Dermis microvascular lymphatic vessel endothelial cell (primary cell): ENCODE measurements at places on chromosomes 7 and 10. TPM values are rescaled to one million over a fixed set of nuclear protein-coding genes. Genes with fewer than 3 reads are reported as not detected.

The PMPCB gene
- 35.7 and 41.2 TPM in 2 replicates for total RNA-seq

- no peak for DNase-seq
Observed at GRCh38 chr10:75718991-75719390, 287.6 kb downstream of the LRMDA start.

The ABCC2 gene
- 0.39 and 0.51 TPM in 2 replicates for total RNA-seq

DNA sequence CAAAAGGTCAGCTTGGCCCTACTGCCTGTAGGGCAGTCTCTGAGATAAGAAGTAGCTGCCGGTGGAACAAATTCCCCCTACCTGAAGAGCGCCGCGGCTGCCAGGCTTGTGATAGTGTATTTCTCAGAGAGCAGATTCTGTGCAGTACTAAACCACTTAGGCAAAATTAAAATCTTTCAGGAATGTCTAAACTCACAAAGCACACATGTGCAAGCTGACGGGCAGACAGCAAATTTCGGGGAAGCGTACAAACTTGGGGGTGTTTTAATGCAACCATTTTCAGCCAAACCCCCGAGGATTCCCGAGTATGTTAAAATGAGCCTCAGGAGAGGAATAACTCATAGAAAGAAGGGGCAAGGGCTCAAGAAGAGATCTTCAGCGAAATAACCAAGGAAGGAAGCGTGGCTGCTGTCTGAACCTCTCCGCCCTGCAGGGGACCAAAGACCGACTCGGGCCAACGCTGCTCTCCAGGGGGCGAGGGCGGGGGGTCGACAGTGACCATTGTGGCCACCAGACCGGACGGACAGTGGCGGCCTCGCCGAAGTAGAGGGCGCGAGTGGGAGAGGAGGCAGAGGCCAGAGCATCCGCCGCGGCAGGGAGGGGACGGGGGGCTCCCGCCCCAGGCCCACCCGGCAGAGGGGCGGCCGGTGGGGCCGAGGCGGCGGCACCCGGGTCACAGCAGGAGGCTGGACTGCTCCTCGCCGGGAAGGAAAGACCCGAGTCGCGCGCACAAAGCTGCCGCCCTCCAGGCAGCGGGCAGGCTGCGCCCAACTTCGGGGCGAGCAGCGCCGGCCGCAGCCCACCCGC, 819 bp downstream of the HYCC1 start:
- DNase-seq, result peak; percentile 32

DNA sequence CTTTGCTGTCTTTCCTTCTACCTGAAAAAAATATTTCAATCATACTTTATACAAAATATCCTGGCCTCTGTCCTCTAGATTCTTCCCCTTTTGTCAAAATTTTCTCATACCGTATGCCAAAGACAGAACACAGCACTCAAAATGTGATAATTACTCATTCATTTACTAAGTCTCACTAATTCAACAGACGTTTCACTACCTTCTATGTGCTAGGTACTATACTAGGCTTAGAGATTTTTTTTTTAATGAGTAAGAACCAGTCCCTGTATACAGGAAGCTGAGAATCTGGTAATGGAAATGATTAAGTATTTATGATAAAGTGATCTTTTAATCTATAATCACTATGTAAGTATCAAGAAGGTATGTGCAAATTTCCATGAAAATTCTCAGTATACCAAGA, 128.0 kb downstream of the ELAPOR2 start:
- no peak for DNase-seq

The EVX1 gene
- total RNA-seq, result not detected in 2 replicates

The STAG3 gene
- total RNA-seq, result 0.13 and 0.38 TPM in 2 replicates

The SEMA3A gene
- total RNA-seq, result 35.0 and 105 TPM in 2 replicates

DNA sequence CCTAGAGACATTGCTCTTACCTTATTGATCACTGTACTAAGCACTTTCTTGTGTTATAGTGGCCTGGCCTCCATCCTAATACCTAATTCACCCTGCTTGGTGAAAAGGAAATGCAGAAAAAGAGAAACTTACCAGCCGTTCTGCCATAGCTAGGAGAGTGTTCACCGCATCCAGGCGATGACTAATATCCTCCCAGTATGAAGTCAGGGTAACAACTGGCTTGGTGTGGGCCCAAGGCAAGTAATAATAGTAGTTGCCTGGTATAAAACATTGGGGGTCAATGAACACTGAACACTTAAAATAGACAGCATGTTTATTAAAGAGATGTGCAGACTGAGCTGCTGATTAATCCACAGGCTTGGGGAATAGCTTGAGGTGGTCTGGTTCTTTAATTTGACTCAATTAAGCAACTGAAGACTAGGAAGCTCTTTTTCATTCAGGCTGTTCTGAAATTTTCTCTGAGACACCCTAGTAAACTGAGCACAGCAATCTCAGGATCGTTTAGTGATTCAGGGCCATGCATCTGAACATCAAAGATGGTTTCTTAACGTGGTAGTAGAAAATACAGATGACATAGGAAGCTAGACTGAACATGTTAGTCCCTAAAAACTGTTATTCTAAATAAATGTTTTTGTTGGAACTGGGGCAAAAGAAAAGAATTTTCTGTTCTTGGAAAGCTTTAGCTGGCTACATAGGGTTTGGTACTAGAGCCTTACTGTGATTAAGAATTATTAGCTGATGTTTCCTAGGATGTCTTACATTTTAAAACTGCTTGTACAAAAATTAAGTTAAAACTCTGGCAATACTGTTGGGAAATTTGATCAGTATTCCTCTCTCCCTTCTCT, 102.2 kb downstream of the MYOF start:
- no peak for DNase-seq

The CLDN4 gene
- total RNA-seq, result under 0.01 and 0.25 TPM in 2 replicates

The MEIG1 gene
- total RNA-seq, result not detected in 2 replicates

- no peak for DNase-seq
Observed at GRCh38 chr7:98105942-98106544, 619 bp upstream of the LMTK2 start.

The C7orf57 gene
- total RNA-seq, result under 0.01 TPM in 1 of 2 replicates, not detected in the other

DNA sequence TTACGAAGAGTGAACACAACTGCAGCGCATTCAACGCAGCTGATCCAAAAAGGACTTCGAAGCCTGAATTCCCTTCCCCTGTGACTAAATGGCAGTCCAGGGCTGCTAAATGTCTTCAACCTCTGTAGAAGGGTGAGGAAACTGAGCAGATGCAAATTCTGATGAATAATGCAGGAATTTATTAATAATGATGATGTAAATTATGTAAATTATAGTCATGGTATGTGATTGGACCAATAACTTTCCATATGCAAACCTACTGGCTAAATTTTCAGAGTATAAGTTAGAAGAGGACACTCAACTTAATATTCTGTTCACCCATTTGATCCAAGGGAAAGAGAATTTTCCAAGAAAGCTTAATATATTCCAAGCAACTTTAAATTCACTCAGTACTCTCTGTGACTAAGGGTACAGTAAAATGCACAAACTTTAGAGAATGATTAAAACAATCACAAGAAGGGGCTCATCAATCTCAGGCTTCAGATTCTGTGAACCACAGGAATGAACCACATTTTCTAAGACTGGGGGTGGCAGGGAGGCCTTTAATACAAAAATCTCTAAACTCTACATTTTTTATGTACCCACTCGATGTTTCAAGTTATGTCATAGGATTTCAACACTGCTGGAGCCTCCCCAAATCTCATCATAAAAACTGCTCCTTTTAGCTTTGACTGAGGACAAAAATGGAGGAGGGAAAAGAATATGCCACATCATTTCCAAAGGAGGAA, 3.5 kb downstream of the FGFR2 start:
- DNase-seq, result no peak

DNA sequence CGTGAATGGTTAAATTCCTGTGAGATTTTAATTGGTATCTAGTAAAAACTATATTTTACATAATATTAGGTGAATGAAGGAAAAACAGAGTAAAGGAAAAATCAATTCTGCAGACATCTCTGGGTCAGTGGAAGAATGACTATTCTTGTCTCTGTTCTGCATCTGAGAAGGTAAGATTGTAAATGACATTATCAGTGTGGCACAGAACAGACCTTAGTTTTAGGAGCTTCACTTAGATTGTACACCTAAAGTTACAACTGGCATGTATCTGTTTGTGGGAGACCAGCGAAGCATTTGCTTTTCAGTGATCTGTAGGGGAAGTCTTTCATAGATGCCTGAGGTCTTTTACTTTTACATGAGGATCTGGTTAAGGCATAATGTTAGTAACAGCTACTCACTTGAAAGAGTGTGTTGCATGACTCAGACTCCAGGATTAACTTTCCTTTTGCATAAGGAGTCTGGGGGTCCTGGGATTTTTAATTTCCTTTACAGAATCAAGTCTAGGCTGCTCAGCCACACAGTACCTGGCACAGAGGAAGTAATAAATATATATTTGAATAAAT, 56.2 kb downstream of the JMJD1C start:
- DNase-seq, result peak; percentile 21

DNA sequence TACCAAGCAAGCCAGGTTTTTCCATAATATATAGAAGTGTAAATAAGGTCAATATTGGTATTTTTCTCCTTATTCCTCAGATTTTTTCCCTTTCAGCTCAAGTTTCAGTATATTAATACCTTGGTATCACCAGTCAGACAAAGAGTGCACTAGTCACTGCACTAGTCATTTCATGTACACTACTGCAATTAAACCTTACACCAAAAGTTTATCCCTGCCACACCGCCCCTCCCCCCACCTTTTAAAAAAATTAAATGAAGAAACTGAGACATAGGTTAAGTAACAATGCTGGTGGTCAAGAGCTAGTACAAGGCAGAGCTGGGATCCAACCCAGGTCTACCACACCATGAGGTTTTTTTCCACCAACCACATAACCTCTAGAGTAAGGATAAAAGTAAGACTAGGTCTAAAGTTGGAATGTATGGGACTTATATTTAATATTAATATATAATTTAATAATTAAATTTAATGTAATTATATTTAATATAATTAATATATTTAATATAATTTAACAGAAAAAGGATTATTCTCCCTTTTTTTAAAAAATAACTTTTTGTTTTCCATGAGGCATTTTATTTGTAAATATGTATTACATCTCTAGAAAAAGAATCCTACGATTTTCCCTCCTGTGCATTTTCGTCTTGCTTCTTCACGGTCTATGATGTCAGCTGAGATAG, 68.5 kb downstream of the NT5C2 start:
- DNase-seq, result no peak

GRCh38 chr10:124892031-124892430, 49.9 kb upstream of the ZRANB1 start:
- DNase-seq, result no peak

DNA sequence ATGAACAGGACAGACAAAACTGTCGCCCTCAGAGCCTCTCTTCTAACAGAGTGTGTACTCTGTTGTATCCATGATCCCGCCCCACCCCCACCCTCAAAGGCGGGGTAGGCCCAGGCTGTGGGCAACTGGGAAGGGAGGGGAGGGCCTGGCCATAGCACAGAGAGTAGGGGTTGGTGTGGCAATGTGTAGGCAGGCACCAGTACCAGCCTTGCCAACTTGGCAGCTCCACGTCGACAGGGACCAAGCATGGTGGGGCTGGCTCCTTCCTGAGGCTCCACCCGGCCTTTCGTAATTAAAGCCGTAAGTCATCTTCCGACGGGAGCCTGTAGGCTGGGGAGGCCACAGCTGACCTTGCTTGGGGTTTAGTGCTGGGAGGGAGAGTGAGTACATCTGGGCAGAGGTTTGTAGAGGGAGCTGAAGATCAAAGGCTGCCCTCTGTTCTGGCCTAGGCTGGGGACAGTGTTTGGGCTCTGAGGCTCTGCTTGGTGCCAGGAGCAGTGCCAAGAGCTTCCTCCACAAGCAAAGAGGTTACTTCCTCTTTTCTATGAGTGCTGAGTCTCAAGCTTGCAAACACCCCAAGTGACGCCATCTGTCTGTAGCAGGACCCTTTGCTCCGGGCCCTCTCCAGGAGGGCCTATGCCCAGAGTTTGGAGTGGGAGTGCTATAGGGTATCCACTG, 121.6 kb downstream of the C10orf105 start:
- DNase-seq, result no peak

GRCh38 chr10:123665491-123666286, 466 bp upstream of the GPR26 start:
- DNase-seq, result no peak

GRCh38 chr10:123642293-123642692, 23.9 kb upstream of the GPR26 start:
- DNase-seq, result no peak
